ENCODE measurements at places on chromosomes 2 and 18.
A peak's percentile ranks its signal among the peaks of the same experiment; 100 is the strongest.

GRCh38 chr2:38013158-38013752 is 62.7 kb downstream of the CYP1B1 start:
- no peak for DNase-seq

DNA sequence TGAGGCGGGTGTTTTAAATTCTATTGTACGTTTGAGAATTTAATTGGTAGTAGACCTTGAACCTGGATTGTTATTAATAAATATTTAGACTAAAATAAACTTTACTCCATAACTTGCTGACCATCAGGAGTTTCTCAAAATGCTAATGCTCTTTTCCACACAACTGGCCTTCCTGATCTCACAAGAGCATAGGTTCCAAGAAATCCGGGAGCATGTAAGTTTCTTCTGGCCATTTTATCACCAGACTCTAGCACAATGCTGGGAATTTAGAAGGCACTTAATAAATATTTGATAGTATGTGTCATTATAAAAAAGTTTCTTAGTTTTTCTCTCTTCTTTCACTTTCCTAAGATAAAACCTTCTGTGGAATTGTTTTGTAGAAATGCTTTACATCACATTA is 2047.1 kb downstream of the SUCLG1 start:
- no peak for DNase-seq

DNA sequence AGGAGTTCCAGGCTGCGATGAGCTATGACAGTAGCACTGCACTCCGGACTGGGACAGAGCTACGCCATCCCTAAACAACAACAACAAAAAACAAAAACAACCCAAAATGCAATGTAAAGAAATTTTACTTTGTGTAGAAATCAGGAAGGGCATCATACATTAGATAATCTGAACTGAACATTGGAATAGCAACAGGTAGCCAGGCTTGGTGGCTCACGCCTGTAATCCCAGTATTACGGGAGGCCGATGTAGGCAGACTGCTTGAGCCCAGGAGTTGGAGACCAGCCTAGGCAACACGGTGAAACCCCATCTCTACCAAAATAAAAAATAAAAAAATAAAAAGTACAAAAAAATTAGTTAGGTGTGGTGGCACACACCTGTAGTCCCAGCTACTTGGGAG is 2.1 kb upstream of the PNO1 start:
- no peak for DNase-seq

GRCh38 chr2:148529745-148530144 is 114.8 kb upstream of the EPC2 start:
- DNase-seq, result no peak

- no peak for DNase-seq
Observed at GRCh38 chr2:58904095-58904494, 663.0 kb upstream of the FANCL start.

GRCh38 chr2:153347818-153348495 is 130.6 kb downstream of the RPRM start:
- DNase-seq, result no peak

GRCh38 chr2:71922091-71922490 is 225.6 kb downstream of the CYP26B1 start:
- DNase-seq, result no peak

GRCh38 chr2:204715361-204715760 is 170.1 kb downstream of the PARD3B start:
- no peak for DNase-seq

DNA sequence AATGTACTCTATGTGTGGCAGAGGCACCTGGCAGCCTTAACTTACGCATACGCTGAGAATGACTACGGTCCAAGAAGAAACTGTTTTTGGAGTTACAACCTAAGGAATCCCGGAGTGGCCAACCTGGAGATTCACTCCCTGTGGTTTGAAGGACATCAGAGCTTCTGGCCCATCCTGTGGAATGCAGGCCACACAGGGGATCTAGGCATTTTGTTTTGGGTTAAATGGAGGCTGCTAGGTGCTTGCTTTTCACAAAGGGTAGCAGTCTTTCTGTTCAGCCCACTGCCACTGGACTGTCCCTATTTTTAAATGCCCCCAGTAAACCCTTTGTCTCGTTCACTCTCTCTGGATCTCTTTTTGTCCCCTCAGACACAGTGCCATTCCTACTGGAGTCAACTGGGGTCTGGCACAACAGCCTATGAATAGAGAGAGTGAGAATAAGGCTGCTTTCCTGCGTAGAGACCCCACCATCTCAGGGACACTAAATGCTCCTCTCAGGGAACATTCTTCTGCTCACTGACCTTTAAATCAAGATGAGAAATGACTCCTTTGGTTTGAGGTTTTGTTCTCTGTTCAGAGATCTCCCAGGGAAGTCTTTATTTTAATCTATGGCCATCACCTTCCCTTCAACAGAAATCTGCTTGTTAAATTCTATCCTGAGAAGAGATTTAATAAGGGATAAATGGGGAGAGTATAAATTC is 124.9 kb downstream of the B3GNT2 start:
- DNase-seq, result no peak

GRCh38 chr2:218884519-218884918 is 3.9 kb downstream of the WNT10A start:
- no peak for DNase-seq

DNA sequence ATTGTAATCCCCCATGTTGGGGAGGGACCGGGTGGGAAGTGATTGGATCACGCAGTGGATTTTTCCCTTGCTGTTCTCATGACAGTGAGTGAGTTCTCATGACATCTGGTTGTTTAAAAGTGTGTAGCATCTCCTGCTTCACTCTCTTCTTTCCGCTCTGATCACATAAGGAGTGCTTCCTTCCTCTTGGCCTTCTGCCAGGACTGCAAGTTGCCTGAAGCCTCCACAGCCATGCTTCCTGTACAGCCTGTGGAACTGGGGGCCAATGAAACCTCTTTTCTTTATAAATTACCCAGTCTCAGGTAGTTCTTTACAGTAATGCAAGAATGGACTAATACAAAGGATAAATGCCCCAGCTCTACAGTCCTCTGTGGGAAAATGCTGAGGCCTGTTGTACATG is 437.5 kb upstream of the NXPH2 start:
- DNase-seq, result no peak

- no peak for DNase-seq
Observed at GRCh38 chr18:76518123-76518859, 23.2 kb upstream of the ZNF516 start.

DNA sequence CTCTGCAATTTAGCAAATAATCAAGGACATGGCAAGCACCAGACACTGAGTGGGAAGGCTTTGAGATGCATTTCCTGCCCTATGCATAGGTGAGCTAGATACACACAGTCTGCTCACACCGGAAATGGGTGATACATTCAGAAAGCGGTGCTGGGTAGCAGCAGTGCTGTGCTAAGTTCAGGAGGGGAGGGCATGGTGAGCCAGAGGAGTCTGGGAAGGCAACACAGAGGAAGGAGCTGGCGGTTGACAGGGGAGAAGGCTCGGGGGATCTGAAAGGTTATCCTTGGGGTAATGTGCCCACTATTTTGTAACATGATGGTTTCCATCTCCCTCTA is 57.4 kb upstream of the EPAS1 start:
- peak; percentile 27 for DNase-seq

- no peak for DNase-seq
Observed at GRCh38 chr2:203673933-203674332, 32.5 kb upstream of the CD28 start.

Measured in activated naive CD4-positive, alpha-beta T cell (primary cell).